Activated T-helper 17 cell treated with anti-CD3 and anti-CD28 coated beads, Interleukin-2, amount 50 U/mL, for 72 hours (primary cell): ENCODE measurements at places on chromosomes 13 and 19.
A peak's percentile ranks its signal among the peaks of the same experiment; 100 is the strongest.

DNA sequence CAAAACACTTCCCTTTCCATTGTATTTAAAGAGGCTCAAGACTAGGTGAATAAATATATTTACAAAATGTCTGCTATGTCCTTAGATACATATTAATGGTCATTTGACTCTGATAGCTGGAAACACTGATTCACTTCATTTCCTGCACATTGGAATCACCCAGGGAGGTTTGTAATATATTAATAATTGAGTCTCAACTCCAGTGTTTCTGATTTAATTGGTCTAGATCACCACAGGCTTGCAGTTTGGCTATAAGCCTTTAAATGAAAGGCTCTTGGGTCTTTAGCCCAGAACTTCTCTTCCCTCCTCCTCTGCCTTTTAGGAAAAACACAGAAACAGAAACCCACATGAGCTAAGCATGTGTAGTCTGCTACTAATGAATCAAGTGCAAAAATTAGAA lies 378.0 kb downstream of the TBC1D4 start:
- no peak for ATAC-seq

- ATAC-seq, result peak; percentile 15
Observed at GRCh38 chr19:32404933-32405430, 588 bp upstream of the DPY19L3 start.

GRCh38 chr13:33278913-33279312 lies 6.6 kb downstream of the STARD13 start:
- no peak for ATAC-seq

DNA sequence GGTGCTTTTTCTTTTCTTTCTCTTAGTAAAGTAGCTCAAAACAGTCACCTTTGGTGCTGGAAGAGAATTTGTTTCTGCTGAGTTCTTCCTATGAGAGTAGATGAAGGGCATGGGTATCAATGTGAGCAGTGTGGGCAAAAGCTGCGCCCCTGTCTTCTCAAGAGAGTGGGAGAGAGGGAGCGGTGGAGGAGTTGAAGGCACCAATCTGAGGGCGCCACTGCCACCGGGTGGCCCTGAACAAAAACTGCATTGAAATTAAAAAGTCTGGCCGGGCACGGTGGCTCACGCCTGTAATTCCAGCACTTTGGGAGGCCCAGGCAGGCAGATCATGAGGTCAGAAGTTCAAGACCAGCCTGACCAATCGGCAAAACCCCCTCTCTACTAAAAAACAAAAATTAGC lies 28.7 kb upstream of the EPHX3 start:
- no peak for ATAC-seq

DNA sequence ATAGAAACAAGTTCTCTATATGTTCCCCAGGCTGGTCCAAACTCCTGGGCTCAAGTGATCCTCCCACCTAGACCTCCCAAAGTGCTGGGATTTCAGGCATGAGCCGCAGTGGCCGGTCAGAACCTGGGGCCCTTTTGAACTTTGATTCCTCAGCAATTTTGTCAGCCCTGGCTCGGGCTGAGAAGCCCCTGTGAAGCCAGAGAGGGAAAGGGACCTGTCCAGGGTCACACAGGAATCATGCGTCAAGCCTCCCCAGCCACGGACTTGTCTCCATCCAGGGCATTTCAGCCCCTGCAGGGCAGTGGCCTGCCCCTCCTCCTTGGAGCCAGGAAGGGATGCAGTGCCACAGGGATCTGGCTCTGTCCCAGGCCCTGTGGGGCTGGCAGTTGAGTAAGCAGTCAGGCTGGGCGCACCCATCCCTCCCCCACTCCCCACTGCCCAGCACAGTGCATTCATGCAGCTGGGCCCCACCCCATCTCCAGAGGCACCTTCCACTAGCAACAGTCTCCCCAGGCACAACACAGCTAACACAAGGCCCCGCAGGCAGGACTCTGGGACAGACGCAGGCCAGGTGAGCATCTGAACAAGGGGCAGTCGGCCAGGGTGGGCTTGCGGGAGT lies at the start of gene CAPS:
Gene CAPS, plus strand, starts transcription at position 516 of the 619 bp plus-strand sequence. CDS start 153 bp downstream, outside the sequence.
- no peak for ATAC-seq

DNA sequence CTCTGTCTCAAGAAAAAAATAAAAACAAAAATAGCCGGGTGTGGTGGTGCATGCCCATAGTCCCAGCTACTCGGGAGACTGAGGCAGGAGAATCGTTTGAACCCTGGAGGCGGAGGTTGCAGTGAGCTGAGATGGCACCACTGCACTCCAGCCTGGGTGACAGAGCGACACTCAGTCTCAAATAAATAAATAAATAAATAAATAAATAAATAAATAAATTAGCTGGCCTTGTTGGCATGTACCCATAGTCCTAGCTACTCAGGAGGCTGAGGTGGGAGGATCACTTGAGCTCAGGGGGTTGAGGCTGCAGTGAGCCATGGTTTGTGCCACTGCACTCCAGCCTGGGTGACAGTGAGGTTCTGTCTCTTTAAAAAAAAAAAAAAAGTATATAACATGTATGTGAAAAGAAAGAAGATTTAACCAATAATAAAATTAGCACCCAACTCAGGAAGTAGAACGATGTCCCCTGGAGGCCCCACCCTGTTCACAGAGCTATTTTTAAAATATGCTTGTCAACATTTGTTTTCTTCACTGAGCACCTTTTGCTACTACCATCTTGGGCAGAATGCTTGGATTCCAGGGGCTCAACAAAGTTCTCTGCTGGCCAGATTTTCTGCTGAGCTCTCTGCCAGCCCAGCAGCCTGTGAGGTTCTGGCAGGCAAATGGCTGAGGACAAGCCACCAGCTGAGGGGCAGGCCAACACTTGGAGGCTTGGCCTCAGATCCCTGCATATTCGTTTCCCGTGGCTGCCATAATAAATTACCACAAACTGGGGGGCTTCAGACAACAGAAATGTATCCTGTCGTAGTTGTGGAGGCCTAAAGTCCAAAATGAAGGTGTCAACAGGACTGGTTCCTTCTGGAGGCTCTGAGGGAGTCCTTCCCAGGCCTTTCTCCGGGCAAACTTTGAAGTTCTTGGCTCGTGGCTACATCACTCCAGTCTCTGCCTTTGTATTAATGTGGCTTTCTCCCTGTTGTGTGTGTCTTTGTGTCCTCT lies 5.2 kb downstream of the SLC25A42 start:
- ATAC-seq, result no peak

DNA sequence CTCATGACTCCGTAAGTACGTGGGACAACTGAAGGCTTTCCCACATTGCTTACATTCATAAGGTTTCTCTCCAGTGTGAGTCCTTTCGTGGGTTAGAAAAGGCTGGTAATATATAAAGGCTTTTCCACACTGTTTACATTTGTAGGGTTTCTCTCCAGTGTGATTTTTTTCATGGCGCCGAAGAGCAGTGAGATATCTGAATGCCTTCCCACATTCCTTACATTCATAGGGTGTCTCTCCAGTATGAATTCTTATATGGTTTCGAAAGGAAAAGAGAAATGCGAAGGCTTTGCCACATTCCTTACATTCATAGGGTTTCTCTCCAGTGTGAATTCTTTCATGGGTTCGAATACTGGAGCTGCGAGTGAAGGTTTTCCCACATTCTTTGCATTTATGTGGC lies 29.5 kb downstream of the ZNF490 start:
- no peak for ATAC-seq

DNA sequence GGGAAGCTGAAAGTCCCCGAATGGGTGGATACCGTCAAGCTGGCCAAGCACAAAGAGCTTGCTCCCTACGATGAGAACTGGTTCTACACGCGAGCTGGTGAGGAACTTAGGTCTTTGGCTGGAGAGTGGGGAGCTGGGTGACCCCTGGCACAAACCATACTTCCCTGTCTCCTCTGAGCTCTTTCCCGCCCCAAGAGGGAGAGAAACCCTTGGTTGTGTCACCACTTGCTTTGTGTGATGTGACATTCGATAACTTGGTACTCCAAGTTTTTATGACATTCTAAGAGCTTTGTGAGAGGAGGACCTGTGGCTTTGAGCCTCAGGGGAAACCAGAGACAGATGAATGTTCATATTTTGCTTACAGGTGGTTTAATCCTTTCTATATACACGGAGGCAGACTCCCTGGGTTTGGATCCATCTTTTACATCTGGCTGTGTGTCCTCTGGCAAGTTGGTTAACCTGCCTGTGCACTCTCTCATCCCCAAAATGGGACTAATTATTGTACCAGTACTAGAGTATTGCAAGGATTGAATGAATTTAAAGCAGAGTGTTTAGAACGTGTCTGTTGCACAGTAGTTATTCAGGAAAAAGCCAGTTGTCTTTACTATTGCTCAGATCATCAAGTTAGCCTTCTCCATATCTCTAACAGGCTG lies 1.2 kb downstream of the RPS19 start:
- ATAC-seq, result no peak

DNA sequence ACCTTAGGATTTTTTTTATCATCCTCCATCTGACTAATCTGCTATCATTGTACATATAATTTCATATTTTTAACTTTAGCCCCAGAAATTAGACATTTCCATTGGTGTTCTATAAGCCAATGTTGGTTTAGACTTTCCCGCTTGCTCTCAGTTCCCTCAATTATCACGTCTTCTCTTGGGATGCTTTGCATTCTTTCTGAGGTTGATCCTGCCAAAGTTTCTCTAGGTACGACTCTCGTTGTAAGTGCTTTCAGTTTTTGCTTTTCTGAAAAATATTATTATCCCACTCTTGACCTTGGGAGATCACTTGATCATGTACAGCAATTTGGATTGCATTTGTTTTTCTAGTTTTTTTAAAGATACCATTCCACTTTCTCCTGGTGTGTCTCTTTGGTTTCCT lies 270.2 kb downstream of the IRS2 start:
- ATAC-seq, result no peak

DNA sequence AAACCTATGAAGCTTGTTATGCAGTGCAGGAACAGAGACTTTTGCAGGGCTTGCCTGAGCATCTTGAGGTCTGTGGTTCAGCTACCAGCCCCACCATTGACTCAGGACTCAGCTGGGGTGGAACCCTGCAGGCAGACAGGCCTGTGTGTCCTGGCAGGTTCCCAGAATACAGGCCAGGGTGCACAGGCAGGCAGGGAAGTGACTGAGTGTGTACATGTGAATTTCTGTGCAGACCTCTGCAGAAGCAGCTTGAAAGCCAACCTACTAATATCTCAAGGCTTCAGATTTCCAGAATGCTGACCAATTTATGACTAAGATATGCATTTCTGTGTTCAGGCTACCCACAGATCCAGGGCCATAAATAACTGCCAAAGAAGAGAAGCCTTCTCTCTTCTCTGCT lies 254.4 kb downstream of the DLEU7 start:
- ATAC-seq, result peak; percentile 39

GRCh38 chr19:31294189-31294588 lies 55.0 kb downstream of the TSHZ3 start:
- no peak for ATAC-seq

DNA sequence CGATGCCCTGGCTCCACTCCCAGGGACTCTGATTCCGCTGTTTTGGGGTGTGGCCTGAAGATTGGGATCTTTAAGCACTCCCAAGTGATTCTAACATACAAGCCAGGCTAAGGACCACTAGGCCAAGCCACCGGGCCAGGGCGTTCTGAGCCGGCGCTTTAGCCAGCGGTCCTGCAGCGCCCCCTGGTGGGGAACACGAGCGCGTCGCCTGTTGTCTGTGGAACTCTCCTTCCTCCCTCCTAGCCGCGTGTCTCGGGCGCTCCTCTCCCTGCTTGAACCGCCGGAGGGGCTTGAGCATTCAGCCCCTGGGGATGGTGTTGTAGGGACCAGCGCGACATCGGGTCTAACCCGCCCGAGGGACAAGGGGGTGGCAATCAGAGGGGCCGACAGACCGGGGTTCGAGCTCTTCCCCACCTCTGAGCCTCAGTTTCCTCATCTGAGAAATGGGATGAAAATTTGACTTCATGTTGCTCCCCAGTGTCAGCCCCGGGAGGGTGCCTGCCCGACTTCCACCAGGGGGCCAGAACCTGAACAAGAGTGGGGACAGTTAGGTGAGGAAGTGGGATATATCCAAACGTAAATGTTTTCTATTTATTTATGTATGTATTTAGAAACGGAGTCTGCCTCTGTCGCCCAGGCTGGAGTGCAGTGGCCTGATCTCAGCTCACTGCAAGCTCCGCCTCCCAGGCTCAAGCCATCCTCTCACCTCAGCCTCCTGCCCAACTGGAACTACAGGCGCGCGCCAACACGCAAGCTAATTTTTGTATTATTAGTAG lies 18.0 kb upstream of the PNMA8B start:
- peak; percentile 84 for ATAC-seq

DNA sequence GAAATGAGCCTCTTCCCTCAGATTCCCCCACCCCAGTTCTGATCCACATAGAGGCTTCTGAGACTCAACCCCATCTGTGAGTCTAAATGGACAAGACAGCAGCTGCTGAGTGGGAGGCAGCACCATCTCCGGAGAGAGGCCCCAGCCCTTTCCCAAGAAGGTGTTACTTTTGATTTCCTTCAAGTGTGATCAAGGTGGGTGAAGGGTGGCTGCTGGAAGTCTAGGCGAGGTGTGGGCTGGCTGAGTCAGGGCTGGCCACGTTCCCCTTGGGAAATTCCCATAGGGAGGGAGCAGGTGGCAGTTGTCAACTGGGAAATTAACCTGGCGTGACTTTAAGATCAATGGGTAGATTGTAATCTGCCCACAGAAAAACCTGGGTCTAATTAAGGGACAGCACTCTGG lies 148.0 kb downstream of the FOXO1 start:
- peak; percentile 74 for ATAC-seq

DNA sequence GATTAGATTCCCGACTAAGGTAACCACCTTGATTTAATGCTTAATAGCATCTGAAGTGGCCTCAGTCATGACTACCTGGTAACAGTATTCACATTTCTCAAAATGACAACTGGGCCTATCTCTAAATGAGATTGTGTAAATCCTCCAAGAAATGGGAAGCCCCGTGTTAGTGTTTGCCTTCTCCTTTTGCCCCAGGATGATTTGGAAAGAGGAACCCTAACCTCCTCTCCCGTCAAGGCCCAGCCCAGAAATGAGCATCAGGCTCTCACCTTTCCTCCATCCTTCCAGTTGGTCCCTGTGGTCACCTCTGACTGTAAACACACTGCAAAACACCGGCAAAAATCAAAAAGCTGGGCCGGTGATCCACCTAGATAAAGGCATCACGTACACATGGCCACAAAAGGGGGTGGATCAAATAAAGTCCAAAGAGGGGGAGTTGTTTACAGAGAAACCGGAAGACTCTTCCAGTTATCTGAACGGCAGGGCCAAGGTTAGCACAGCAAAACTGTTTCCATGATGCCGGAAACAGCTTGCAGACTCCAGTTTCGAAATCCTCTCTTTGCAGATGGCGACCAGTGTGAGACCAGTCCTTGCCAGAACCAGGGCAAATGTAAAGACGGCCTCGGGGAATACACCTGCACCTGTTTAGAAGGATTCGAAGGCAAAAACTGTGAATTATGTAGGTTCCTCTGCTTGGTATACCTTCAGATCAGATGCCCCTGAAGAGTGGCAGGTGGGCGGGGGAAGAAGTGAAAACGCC lies 16.4 kb downstream of the F10 start:
- ATAC-seq, result no peak

GRCh38 chr13:48790199-48790598 lies 136.5 kb downstream of the CYSLTR2 start:
- ATAC-seq, result no peak

- no peak for ATAC-seq
Observed at GRCh38 chr13:109182777-109183465, 553.5 kb downstream of the MYO16 start.

DNA sequence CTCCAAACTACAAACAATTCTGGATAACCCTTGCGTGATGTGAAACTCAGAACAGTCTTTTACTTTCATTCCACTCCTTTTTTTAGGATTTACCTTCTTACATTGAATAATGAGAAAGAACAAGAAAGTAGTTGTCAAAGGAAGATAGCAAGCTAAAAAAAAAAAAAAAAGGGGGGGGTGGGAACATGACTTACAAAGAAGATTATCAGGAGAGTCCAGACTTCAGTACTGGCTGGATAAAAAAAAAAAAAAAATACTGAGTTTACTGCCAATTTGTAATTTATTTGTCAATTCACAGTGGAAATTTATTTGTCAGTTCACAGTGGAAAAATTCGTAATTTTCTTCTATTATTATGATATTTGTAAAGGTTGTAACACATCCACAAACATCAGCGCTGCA lies 792.4 kb upstream of the SLITRK5 start:
- ATAC-seq, result no peak
